Stimulated activated CD8-positive, alpha-beta memory T cell treated with anti-CD3 and anti-CD28 coated beads, Interleukin-2, amount 100 ng/mL, for 1 hour (primary cell): ENCODE measurements at places on chromosomes 6 and 20.

DNA sequence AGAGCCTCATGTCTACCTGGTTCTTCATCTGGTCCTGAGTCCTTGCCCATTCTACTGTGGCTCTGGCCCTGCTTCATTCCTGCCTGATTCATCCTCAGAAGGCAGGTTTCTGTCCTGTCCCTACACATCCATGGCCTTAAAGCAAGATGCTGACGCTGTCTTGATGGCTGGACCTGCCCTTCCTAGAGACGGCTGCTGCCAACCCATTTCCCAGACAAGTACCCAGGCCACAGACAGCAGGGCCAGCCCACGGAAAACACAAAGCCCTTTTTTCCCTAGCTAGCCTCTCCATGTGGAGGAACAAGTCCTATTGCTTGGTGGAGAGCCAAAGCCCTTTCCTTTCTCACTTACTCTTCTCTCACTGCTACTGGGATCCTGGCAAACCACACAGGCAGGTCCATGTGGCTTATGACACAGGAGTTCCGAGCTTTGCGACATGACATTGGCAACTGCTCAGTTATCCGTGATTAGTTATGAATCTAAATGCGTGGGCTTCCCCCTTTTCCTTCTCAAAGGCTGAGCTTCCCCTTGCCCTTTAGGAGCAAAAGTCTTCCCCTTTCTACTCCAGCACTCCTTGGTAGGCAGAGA is 72.9 kb downstream of the SLC22A3 start:
- DNase-seq = no peak

DNA sequence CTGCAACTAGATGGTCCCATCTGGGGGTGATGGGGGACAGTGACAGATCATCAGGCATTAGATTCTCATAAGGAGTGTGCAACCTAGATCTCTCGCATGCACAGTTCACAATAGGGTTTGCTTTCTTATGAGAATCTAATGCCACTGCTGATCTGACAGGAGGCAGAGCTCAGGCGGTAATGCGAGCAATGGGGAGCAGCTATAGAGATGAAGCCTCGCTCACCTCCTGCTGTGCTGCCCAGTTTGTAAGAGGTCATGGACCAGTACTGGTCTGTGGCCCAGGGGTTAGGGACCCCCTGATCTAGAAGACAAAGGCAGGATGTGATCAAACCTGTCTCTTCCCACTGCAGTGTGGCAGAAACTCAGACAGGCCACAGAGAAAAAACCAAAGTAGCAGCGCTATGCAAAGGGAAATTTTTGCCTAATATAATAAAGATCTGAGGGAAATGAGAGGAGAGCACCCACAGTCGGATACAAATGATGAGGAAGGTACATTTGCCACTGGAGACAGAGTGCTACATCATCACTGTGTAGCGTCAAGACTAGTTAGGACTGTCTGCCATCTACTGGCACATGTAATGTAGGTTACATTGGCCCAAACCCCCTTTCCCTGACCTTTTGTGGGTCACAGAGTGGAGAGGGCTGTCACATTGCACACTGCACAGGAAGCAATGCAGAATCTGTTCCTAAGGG is 4.1 kb upstream of the LY86 start:
- DNase-seq = no peak

GRCh38 chr6:2998998-2999617 is 586 bp upstream of the NQO2 start:
- DNase-seq = no peak

DNA sequence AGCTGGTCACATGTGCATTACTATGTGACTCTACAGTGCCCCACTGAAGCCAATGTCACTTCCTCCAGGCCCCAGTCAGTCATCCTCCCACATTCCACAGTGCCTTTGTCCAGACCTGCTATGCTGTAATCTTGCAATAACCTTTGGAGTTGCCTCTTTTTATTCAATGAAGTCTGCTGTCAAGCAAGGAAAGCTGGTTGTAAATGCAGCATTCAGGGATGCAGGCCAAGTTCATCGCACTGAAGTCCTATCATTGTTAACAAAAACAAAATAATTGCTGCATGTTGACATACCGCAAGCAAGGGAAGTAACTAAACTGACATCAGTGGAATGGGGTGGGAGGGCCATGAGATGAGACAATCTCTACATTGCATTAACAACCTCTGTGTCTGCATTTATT is 131.2 kb upstream of the CDYL start:
- DNase-seq = no peak

GRCh38 chr6:7051780-7052442 is 55.9 kb upstream of the RREB1 start:
- no peak for DNase-seq
